MM.1S (cell line): ENCODE measurements at places on chromosomes 1 and 21.

DNA sequence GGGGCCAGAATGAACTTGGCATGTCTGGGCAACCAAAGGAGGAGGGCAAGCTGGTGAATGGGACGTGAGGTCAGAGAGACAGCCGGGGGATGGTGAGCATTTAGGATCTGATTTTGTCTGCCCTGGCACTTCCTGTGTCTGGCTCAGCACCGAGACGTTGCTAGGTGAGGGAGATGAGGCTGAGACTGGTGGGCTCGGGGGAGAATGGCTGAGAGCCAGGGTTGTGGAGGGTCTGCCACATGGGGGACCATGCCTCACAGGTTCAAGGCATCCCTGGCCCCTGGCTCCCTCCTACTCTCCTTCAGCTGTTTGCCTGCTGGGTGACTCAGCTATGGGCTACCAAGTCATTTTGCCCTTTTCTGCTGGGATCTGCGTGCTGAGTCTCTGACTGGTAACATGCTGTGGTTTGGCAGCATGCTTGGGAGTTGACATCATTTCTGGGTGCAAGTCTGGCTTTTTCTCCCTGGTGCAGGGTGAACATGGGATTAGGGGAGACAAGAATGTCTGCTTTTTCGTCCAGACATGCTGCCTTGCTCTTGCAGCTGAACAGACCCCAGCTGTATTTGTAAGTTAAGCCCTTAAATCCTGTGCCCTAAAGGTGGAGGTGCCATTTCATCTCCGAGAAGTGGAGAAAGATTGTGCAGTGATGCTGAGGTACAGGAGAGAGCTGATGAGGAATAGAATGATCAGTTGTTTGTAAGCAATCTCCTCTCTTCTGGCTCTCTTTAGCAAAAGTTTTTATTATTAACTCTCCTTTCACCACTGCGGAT is 17.6 kb downstream of the GALNT2 start:
- peaks cover 25% of the 10 kb centered on the region for H3K4me1 ChIP-seq
- DNase-seq = peak; percentile 70
- H3K36me3 ChIP-seq = no peaks in the 10 kb centered on the region
- H3K4me3 ChIP-seq = peak overlapping the region; percentile 15; the same call in 1 of the 2 replicates

- no peaks in the 10 kb centered on the region for H3K27me3 ChIP-seq
- DNase-seq = no peak
- 0 out of 2 replicates have a peak overlapping the region, but pooled peaks have one; percentile 19 for H3K4me3 ChIP-seq
- H3K36me3 ChIP-seq = no peaks in the 10 kb centered on the region
- H3K27ac ChIP-seq = peak overlapping the region; percentile 87
Measured at GRCh38 chr1:150159550-150159949, 9.8 kb downstream of the PLEKHO1 start.

- no peak overlapping the region for H3K27ac ChIP-seq
- no peak for DNase-seq
- H3K36me3 ChIP-seq = no peaks in the 10 kb centered on the region
- H3K4me1 ChIP-seq = no peaks in the 10 kb centered on the region
- no peaks in the 10 kb centered on the region for H3K27me3 ChIP-seq
- H3K4me3 ChIP-seq = no peak overlapping the region
Measured at GRCh38 chr1:101077849-101078248, 52.3 kb upstream of the DPH5 start.

DNA sequence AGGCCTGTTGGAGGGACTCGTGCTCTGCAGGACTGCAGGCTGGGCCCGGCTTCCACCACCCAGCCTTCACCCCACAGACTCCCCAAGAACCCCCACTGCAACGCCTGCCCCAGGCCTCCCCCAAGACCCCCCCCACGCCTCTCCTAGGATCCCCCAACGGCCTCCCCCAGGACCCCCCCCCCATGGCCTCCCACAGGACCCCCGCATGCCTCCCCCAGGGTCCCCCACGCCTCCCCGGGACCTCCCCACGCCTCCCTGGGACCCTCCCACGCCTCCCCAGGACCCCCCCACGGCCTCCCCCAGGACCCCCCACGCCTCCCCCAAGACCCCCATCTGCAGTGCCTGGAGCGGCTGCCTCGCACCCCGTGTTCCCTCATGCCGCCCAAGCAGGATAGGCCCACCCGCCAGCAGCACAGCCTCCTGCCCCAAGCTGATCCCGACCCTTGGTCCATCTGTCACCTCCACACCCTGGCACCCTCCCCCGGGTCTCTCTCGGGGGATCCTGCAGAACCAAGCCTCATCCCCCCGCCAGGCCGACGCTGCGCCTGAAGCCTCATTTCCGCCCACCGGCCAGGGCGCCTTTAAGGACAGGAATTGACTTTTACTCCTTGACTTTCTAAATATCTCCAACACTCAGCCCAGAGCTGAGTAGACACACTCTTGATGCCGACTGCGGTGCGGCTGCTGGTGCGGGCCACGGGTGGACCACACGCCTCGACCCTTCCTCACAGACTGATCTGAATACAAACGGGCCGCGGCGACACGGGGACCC is 14.1 kb upstream of the RNF223 start:
- H3K27me3 ChIP-seq = no peaks in the 10 kb centered on the region
- no peaks in the 10 kb centered on the region for H3K36me3 ChIP-seq
- DNase-seq = no peak

DNA sequence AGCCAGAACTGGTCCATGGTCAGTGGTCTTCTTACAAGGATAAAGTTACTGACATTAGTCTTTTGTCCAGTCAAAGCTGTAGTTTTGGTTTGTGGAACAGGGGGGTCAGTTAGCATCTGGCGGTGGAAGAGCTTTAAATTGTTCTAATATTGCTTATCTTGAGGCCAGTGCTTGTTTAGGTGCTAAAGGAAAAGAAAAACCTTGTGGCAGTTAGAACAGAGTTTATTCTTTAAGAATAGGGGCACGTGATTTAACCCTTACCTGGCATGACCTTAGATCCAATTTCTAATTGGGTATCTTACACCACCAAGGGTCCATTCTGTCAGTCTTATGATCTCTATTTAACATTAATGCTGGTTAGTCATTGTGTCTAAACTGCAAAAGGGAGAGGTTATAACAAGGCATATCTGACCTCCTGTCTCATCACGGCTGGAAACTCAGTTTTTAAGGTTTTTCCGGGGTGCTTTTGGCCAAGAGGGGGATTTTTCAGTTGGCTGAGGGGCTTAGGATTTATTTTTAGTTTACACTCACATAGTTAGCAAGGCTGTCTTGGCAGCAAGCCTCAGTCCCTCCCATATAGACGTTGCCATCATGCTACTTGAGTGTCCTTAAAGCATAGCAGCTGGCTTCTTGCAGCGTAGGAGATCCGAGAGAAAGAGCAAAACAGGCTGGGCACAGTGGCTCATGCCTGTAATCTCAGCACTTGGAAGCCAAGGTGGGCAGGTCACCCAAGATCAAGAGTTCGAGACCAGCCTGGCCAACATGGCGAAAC is 60.1 kb upstream of the FAM89A start:
- H3K4me3 ChIP-seq = no peak overlapping the region
- no peak for DNase-seq
- no peaks in the 10 kb centered on the region for H3K27me3 ChIP-seq
- H3K27ac ChIP-seq = no peak overlapping the region

DNA sequence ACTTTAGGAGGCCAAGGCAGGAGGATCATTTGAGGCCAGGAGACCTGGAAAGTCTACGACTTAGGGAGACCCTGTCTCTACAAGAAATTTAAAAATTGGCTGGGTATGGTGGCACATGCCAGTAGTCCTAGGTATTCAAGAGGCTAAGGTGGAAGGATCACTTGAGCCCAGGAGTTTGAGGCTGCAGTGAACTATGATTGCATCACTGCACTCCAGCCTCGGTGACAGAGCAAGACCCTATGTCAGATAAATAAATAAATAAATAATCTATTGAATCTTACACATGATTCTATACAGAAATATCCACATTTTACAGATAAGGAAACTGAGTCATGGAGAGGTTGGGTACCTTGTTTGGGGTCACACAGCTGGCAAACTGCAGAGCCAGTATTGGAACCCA is 89.1 kb downstream of the MAN1C1 start:
- H3K4me1 ChIP-seq = peaks cover 14% of the 10 kb centered on the region
- H3K36me3 ChIP-seq = no peaks in the 10 kb centered on the region
- no peak for DNase-seq
- no peaks in the 10 kb centered on the region for H3K27me3 ChIP-seq
- H3K27ac ChIP-seq = no peak overlapping the region
- H3K4me3 ChIP-seq = no peak overlapping the region

DNA sequence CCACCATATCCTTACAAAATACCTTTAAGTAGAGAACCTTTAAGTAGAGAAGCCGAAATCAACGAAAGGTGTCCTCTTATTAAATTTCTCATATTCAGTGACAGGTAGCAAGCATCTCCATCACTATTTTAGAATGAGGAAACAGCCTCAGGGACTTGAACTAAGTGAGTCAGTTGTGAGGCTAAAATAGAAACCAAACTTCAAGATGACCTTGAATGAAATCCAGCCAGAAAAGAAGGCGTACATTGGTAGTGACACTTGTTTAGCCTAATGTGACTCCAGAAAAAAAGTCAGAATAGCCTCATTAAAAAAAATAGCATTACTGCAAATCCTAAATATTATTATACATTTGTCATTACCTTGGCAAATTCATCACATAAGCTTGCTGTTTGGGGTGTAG is 20.1 kb downstream of the RGS8 start:
- no peaks in the 10 kb centered on the region for H3K27me3 ChIP-seq
- DNase-seq = no peak
- H3K4me3 ChIP-seq = no peak overlapping the region

DNA sequence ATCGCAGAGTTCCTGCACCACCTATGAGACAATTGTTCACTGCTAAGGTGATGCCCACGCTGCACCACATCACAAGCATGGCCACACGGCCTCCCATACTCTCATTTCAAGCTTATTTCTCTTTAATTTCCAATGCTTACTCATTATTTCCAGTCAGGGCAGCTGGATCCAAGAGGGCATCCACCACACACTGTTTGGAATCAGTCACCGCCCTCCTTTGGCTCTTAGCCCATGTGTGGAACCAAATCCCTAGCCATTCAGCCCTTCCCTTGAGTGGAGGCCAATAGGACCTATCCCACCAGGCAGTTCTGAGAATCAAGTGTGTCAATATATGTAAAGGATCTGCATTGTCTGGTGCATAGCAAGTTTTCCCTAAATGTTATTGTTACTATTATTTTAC is 26.3 kb upstream of the PALMD start:
- DNase-seq = no peak
- no peaks in the 10 kb centered on the region for H3K36me3 ChIP-seq
- H3K4me3 ChIP-seq = no peak overlapping the region
- no peaks in the 10 kb centered on the region for H3K4me1 ChIP-seq

GRCh38 chr1:204072931-204073836 is at the start of gene SOX13:
Gene SOX13, plus strand, starts transcription at chr1:204073115. Its CDS starts 39,801 bp downstream, at chr1:204112916.
- H3K27me3 ChIP-seq = peaks cover 17% of the 10 kb centered on the region
- peak; percentile 76 for DNase-seq
- peaks cover 4% of the 10 kb centered on the region; the same call in 1 of the 2 replicates for H3K4me1 ChIP-seq
- H3K4me3 ChIP-seq = peak within 1 kb of the TSS; percentile 65
- no peak within 1 kb of the TSS for H3K27ac ChIP-seq

DNA sequence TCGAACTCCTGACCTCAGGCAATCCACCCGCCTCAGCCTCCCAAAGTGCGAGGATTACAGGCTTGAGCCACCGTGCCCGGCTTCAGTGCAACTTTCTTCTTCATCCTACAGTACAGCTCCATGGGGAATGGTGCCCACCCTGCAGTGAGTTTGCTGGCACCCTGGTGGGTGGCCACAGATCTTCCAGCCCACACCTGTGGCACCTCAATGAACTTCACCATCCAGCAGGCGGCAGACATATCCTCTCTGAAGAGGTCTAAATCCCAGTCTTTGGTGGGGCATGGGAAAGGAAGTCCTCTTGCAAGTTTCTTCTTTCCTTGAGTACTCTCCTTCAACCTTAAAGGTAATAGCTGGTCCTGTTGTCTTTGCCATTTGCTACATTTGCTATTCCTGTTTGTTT is 18.1 kb upstream of the ZBTB8A start:
- no peak overlapping the region for H3K27ac ChIP-seq
- no peaks in the 10 kb centered on the region for H3K4me1 ChIP-seq
- 0 out of 2 replicates have a peak overlapping the region, but pooled peaks have one; percentile 35 for H3K4me3 ChIP-seq
- no peaks in the 10 kb centered on the region for H3K36me3 ChIP-seq

DNA sequence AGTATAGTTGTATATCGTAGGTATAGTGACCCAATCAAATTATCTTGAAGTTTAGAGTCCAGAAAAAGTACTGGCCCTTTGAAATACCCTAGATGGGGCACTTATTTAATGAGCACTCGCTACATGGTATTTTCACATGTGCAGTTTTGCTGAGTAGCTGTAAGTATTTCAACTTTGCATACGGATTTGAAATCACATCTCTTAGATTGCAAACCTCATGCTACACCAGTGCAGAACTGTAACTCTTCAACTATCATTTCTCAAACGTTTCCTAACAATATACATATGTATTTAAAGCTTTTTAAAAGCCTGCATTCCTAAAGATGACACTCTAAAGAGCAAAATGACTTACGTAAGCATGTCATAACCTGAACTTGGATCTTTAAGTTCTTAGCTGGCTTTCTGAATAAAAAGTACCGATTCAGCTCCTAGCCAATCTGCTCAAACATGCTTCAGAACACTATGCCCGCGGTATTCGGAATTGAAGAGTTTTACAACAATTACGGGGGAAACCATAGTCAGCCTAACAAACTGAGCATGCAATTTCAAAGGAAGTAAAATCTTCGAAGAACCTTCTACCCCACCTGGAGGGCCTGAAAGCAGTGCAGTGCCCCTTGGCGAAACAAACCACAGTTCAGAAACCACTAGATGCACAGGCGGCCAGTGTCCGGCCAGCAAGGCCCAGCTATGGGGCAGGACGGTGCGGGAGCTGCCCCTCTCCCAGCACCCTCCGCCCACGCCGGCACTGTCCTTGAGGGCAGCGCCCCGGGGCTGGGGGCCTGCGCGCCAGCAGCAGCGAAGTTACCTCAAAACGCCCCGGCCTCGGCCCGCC is 863 bp downstream of the FH start:
- peak; percentile 58 for DNase-seq
- H3K27ac ChIP-seq = peak overlapping the region; percentile 80
- H3K36me3 ChIP-seq = peaks cover 18% of the 10 kb centered on the region
- peaks cover 15% of the 10 kb centered on the region for H3K4me1 ChIP-seq
- H3K27me3 ChIP-seq = no peaks in the 10 kb centered on the region

GRCh38 chr1:11787251-11787803 is 18.4 kb downstream of the MTHFR start:
- no peak for DNase-seq
- no peaks in the 10 kb centered on the region for H3K27me3 ChIP-seq
- H3K4me3 ChIP-seq = no peak overlapping the region
- peaks cover 15% of the 10 kb centered on the region for H3K4me1 ChIP-seq
- H3K36me3 ChIP-seq = no peaks in the 10 kb centered on the region

DNA sequence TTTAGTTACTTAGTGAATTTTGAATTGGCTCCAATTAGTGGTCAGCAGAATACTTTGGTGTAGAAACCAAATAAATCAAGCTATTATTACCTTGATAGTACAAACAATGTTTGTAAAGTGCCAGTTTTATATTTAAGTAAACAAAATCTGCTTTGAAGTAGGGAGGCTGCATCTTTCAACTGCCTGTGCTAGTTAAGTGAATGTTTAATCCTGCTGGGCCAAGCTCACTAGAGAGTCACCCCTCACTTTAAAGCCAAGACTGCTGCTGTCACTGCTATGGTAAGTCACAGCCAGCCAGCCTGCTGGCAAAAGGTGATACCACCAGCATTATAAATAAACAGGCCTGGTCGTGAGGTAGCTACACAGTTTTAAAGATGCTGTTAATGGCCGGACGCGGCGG is 10.3 kb upstream of the CFAP126 start:
- no peaks in the 10 kb centered on the region for H3K27me3 ChIP-seq
- H3K27ac ChIP-seq = no peak overlapping the region
- H3K4me3 ChIP-seq = no peak overlapping the region
- DNase-seq = no peak
- no peaks in the 10 kb centered on the region for H3K4me1 ChIP-seq
- no peaks in the 10 kb centered on the region for H3K36me3 ChIP-seq

- H3K27me3 ChIP-seq = peaks cover 87% of the 10 kb centered on the region
- no peaks in the 10 kb centered on the region for H3K36me3 ChIP-seq
- no peak for DNase-seq
Measured at GRCh38 chr1:37238364-37239224, 204.3 kb upstream of the GRIK3 start.
